ENCODE measurements at places on chromosomes 12 and 14.

DNA sequence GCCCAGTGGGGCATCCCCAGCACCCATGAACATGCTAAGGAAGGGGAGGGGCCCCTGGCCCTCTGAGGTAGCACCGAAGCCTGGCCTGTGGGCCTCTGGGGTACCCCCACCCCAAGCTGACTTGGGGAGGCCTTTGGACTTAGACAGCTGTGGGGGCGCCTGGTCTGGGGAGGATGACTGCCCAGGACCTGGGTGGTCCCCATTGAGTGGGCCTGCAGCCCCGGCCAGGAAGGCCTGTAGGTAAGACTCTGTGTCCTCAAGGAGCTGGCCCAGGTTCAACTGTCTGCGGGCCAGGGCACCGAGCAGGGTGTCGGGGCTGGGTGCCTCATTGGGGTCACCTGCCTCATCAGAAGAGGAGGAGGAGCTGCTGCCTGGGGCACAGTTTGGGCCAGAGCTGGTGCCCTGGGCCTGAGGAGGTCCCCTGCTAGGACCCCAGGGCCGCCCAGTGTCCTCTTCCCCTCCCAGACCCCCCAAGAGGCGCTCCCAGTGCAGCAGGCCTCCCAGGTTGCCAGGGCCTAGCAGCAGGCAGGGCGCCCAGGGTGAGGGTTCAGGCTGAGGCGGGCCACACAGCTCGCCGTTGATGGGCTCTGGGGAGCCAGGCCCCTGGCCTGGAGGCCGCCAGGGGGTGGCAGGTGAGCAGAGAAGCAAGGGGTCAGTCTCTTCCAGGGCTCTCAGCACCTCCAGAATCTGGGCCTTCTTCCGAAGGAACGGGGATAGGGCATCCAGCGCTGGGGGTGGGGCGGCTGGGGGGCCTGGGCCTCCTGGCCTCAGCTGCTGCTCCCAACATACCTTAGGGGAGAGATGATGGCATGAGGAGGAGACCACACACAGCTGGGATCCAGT, 31.4 kb downstream of the NCKAP5L start:
- no peak for DNase-seq

DNA sequence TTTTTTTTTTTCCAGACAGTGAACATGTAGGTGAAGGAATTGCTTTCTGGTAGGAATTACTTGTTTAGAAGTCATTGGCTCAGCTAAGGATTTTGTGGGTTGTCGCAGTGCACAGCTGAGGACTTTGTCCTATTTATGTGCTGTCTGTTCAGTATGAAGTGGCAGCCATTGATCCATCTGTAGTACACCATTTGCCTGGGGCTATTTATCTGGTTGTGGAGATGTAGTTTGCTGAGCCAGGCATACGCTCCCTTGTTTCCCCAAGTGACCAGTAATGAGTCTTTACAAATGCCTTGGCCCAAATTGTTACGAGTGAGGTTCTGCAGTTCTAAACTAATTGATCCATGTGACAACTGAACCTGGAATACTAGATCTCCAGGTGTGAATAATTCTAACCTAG, 140.1 kb downstream of the NRXN3 start:
- no peak for DNase-seq

GRCh38 chr14:38210587-38211216, 3.0 kb downstream of the SSTR1 start:
- DNase-seq: no peak

GRCh38 chr12:121530600-121531355, 50.0 kb downstream of the KDM2B start:
- peak; percentile 48 for DNase-seq

DNA sequence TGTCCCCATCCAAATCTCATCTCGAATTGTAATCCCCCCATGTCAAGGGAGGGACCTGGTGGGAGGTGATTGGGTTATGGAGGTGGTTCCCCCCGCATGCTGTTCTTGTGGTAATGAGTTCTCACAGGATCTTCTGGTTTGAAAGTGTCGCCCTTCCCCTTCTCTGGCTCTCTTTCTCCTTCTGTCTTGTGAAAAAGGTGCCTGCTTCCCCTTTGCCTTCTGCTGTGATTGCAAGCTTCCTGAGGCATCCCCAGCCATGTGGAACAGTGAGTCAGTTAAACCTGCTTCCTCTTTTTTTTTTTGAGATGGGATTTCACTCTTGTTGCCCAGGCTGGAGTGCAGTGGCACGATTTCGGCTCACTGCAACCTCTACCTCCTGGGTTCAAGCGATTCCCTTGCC, 104.0 kb downstream of the CCDC91 start:
- no peak for DNase-seq

DNA sequence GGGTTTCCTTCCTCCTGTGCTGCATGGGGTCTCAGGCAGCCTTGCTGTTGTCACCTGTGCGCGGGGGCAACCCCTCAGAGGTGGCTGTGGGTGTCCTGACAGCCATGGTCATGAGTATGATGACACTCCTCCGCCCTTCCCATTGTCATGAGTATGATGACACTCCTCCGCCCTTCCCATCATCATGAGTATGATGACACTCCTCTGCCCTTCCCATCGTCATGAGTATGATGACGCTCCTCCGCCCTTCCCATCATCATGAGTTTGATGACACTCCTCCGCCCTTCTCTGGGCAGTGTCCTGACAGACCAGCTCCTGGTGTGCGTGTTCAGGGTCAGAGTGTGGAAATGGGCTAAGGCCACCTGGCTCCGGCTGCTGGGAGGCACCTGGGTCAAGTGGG, 40.0 kb downstream of the FBRSL1 start:
- DNase-seq: no peak

- no peak for DNase-seq
These were observed 463.5 kb upstream of the PDE3A start for GRCh38 chr12:19904819-19905218.

DNA sequence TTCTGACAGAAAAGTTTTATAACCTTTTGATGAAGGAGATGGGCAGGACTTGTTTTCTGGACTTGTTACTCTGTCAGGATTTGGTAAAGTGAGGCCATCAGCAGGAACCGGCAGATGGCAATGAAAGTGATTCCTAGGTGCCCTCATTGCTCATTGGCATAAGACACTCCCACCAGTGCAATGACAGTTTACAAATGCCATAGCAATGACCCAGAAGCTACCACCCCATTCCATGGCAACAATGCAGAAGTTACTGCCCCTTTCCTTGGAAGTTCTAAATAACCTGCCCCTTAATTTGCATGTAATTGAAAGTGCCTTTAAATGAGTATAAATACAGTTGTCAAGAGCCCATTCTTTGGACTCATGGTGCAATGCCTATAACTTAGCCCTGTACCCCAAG, 222.6 kb downstream of the CEP128 start:
- no peak for DNase-seq

DNA sequence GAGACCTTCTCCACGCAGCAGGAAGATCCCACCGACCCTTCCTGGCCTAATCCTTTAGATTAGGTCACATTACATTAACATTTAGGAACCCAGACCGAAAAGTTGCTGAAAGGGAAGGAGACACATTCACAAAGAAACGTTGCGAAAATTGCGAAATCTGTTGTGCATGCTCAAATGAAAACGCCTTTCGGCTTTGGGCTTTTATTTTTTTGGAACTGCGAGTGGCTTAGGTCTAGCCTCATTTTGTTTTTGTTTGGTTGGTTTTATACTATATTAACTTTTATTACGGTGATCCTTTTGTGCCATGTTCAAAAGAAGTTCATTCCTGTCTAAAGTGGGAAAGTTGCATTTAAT, 1.5 kb downstream of the MYF6 start:
- no peak for DNase-seq

DNA sequence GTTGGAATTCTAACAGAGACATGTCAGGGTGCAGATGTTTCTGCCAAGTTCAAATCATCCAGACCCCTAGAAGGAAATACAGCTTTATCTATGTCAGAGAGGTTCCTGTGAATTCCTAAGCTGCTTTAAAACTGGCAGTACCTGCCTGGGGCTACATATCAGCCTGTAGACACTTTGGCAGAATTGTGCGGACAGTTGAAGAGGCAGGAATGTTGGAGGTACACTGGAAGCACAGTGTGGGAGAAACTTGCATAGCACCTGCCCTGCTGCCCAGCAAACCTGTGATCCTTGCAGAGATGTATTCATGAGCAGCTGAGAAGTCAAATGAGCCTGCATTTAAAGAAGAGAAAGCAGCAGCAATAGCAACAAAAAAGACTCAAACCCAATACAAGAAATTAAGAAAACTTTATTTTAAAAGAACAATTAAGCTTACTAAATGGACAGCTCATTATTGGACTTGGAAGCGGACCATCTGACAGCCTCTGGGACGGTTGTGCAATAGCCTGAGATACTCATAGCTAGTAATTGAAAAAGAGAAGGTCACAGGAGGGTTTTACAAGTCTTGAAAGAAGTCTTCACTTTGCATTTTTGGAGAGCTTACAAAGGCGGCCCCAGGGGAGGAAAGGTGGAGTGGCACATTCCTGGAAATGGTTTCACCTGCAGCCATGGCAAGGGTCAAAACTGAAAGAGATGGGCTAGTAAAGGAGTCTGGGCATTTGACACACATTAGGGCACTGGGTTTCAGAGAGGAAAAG, 280.9 kb upstream of the FLRT2 start:
- DNase-seq: no peak

DNA sequence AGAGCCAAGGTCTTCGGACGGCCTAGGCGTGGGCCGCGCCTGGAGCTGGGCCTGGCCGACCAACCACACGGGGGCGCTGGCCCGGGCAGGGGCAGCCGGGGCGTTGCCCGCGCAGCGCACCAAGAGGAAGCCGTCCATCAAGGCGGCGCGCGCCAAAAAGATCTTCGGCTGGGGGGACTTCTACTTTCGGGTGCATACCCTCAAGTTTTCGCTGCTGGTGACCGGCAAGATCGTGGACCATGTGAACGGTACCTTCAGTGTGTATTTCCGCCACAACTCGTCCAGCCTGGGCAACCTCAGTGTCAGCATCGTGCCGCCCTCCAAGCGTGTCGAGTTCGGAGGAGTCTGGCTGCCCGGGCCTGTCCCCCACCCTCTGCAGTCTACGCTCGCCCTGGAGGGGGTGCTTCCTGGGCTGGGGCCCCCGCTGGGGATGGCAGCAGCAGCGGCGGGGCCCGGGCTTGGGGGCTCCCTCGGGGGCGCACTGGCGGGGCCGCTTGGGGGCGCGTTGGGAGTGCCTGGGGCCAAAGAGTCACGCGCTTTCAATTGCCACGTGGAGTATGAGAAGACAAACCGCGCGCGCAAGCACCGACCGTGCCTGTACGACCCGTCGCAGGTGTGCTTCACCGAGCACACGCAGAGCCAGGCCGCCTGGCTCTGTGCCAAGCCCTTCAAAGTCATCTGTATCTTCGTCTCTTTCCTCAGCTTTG, 4.4 kb upstream of the SHMT2 start:
- DNase-seq: no peak

DNA sequence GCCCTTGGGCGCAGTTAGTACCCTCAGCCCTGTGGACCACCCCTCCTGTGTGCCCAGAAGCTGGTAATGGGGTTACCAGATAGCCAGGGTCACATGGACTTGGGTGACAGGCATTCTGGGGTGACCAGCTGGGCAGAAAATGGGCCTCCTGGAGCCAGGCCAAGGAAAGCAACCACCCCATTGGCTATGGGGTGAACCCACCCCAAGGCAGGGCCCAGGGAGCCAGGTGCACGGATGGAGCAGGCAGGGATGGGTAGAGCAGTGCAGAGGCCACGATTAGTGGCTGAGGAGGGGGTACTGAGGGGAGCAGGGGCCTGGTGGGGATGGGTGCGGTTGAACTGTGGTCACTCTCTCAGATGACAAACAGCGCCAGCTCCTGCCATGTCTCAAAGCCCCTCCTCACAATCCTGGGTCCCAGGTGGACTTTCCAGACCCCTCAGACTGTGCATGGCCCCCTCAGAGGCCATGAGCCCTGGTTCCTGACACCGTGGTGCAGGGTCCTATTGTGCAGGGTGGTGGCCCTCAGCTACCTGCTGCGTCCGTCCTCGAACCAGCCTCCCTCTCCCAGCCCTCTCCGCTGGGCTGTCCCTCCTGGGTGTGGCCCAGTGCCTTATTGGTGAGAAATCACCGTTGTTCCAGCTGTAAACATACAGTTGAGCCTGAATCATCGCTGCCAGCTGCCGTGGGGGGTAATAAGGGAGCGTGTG, 23.4 kb upstream of the BEGAIN start:
- DNase-seq: no peak

- no peak for DNase-seq
These were observed 199.1 kb downstream of the MED13L start for GRCh38 chr12:116078396-116078795.

DNA sequence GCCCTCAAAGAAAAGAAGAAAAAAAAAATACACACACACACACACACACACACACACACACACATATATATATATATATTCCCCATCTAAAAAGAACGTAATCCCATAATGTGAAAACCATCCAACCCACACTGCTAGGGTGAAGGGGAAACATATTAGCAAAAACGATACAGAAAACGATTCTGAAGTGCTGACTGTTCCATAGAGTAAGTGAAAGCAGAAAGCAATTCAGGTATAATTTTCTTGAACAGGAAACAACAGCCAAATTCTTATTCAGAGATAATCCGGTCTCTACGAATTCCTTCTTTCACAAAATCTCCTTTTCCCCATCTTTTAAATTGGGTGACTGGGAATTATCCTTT, 393.5 kb downstream of the NOVA1 start:
- DNase-seq: no peak

GRCh38 chr14:106877517-106877916, 1351.1 kb downstream of the TMEM121 start:
- DNase-seq: no peak

DNA sequence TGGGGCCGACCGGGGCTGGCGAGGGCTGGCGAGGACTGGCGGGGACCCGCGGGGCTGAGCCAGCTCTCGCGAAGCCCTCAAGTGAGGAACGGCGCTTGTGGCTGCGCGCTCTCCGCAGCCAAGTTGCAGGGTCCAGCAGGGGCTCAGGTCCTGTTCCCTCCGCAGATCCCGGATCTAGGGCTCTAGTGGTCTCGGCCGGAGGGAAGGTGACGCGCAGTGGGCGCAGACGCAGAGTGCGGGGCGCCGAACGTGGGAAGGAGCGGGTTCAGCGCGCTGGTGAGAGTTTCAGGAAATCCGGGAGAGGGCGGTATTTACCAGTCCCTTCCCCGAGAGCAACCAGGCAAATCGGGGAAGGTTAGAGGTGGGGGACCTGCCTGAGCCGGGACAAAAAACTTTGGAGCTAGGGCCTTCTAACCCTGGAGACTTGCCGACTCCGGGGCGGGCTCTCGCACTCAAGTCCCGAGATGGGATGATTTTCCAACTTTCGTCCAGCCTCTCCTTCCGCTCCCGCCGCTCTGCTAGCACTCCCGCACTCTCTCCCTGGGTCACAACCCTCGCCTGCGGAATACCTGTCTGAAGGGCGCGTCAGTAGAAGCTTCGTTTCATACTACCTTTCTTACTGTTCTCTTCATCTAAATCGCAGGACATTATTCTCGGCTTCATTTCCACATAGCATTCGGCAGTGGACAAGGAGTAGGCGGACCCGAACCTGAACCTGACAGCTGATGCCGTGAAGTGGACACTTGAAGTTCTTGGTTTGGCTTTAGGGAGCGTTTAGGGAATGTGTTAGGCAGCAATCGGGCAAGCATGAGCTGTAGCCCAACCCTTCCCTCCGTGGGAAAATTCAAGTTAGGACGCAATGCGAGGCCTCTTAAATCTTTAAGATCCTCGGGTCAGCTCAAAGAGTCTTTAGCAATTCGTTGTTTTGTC, 13.6 kb upstream of the PAX9 start:
- DNase-seq: no peak

GRCh38 chr12:101327546-101327945, 47.6 kb downstream of the UTP20 start:
- DNase-seq: no peak
